Left hindlimb (tissue), 1 donor: ENCODE measurements at places on chromosomes 2 and 18.

DNA sequence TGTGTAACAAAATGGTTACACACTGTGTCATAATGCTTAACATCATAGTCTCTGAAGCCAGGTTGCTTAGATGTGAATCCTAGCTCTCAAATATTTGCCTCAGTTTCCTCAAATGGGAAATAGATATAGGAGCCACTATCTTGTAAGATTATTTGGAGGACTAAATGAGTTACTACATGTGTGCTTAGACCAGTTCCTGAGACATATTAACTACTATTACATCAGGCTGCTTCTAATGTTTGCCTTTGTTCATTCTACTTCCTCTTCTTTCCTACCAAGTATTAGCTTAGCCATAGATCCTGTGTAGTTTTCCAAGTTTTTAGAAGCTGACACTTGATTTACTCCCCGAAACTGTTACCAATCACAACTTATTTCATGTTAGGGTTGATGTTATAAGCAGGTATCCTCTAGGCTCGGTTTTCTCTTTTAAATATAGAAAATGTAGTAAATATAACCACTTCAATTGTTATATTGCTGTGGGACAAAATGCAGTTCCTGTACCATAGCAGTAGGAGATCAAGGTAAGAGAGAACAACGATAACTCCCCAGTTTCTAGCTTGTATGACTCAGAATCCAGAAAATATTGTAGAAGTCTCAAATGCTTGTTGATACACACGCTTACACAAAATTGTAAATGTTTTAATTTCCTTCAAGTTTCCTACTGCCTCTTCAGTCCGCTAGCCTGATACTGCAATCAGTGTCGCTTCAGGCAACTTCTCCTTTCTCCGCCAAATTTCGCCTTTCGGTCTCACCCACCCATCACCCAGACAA is 751 bp upstream of the DNAJC10 start:
- DNase-seq, result no peak

DNA sequence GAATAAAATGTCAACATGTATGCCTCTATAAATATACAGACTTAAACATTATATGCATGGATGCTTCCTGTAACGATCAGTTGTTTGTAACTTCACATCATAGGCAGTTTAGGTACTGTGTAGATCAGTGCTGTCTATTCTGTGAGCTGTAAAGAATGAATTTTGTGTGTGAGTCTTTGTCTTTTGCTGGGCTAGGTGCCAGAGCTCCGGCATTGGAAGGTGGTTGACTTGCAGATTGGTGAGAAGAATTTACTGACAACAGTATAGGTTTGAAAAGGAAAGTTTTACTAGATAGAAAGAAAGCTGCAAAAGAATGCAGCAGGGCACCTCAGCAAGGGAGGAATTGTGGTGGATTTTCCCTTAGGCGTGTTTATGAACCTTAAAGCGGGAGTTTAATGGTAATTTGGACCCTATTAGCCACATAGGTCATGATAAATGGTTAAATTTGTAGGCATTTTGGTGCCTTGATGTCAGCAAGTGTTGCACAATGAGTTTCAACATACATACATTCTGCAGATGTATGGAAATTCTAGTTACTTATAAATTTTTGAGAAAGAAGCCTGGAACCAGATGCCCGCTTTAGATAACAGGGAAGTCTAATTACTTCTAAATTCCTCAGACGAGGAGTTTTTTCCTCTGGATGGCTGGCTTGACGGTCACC is 6.7 kb upstream of the QPCT start:
- DNase-seq, result no peak

DNA sequence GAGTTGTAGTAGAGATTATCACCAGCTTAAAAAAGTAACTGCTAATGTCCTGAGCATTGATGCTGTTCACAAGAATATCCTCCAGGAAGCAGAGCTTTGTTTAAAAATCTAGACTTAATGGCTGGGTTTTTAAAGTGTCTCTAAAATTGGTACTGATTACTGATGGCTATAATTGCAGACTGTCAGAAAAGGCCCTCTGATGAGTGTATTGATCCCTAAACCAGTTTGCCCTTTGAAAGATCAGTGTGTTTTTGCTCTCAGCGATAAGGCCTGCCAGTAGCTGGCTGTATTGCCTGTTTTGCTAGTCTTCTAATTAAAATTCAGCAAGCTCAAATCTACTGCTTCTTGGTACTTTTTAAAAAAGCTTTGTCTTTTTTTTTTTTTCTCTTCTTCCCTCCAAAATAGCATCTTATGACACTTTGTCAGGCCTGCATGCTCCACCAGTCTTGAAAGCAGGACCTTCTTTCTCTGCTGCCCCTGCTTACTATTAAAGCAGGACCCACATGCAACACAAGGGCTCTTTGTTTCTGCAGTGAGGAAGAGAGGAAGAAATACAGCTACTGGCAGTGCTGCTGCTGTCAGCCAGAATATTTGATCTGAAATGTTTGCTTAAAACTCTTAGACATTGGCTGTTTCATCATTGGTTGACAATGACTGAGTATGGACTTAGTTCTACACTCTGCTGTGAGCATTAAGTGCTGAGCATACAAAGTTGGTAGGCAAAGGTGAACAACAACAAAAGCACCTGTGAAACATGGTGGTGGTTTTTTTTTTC is 1.8 kb downstream of the SEC11C start:
- no peak for DNase-seq

GRCh38 chr18:77165503-77166188 is 33.1 kb upstream of the MBP start:
- peak; percentile 71 for DNase-seq

- peak; percentile 66 for DNase-seq
Measured at GRCh38 chr2:68943581-68944568, 8.8 kb downstream of the GKN2 start.

DNA sequence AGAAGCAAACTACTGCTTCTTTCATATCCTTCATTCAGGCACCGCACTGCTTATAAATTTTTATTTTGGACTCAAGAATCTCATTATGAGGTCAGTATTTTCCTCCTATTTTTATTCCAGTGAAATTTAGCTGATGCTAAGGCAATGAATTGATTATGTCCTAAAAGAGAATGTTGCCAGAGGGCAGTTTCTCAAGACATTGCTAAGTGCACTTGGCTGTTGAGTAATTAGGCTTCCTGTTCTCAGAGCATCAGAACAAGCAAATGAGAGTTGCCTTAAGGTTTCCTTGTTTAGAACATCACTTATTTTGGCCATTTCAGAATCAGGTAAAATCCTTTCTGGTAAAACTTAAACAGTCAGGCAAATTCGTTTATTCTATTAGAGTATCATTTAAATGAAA is 548.6 kb upstream of the ZEB2 start:
- no peak for DNase-seq

DNA sequence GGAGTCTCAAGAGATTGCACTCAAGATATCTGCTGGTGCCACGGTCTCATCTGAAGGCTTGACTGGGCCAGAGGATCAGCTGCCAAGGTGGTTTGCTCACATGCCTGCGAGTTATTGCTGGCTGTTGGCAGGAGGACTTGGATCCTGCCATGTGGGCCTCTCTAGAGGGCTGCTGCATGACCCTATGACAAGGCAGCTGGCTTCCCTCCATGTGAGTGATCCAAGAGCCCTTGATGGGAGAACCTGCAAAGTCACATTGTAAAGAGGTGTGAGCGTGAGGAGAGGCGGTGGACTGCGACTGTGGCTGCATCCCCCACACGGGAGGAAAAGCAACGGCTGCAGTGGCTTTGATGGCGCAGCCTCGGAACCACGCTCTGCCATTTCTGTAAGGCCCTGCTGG is 4.0 kb upstream of the ALLC start:
- DNase-seq, result no peak

GRCh38 chr2:127604986-127605385 is 41.0 kb upstream of the GPR17 start:
- DNase-seq, result no peak

DNA sequence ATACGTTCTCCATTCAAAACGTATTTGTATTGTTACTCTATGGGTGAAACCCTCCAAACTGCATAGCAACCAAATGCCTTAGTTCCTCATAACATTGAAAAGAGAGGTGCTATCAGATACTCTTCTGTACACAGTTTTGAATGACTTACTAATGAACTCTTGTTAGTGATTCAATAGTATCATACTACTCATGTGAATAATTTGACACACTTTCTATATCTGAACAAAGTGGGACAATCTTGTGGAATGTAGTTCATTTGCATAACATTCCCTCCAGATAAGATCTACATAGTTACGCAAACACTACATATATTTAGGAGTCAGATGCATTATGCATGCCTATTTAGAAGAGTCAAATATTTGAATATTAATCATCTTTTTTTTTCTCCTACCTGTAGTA is 232.0 kb upstream of the NRXN1 start:
- DNase-seq, result no peak

- no peak for DNase-seq
Measured at GRCh38 chr2:159912580-159912979, 114.6 kb upstream of the CD302 start.

DNA sequence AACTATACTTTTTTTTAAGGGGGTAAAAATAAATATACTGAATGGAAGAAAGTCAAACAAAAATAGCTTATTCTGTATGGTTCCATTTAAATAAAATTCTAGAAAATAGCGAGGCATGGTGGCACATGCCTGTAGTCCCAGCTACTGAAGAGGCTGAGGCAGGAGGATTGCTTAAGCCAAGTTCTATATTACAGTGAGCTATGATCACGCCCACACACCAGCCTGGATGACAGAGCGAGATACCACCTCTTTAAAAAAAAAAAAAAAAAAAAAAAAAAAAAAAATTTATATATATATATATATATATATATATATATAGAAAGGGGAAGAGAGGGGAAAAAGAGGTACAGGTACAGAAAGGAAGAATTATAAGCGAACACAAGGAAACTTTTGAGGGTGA is 77.7 kb downstream of the MEMO1 start:
- no peak for DNase-seq

DNA sequence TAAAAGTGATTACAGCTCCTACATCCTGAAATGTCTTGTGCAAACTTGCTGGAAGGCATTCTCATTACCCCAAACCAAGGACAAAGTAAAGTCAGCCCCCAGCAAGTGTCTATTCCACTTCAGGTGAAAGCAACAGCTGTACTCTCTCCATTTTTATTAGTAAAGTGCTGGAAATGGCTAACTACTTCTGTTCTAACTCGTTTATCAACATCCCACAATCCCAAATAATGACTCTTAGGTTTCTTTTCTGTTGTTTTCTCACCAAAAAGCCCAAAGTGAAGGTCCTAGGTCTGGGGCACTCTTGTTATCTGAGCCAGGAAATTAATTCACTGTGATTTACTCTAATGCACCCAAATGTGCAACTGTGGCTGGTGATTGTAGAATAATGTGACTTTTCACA is 105.7 kb downstream of the LRRC30 start:
- DNase-seq, result no peak

DNA sequence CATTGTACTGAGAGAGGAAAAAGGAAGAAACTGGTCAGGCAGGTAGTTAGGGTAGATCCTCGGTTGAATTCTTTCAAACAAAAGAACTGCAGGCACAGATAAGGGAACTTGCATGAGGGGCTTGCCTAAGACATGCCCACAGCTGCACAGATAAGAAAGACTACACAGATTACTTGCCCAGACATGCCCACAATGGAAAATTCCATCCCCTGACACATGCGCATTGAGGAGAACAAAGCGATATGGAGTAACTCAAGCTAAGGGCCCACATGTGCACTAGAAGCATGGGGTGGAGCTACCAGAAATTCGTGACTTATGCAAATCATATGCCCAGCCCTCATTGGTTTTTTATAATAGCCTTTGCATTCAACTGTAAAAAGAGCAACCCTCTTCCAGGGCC is 181.3 kb upstream of the ZNF521 start:
- DNase-seq, result no peak

DNA sequence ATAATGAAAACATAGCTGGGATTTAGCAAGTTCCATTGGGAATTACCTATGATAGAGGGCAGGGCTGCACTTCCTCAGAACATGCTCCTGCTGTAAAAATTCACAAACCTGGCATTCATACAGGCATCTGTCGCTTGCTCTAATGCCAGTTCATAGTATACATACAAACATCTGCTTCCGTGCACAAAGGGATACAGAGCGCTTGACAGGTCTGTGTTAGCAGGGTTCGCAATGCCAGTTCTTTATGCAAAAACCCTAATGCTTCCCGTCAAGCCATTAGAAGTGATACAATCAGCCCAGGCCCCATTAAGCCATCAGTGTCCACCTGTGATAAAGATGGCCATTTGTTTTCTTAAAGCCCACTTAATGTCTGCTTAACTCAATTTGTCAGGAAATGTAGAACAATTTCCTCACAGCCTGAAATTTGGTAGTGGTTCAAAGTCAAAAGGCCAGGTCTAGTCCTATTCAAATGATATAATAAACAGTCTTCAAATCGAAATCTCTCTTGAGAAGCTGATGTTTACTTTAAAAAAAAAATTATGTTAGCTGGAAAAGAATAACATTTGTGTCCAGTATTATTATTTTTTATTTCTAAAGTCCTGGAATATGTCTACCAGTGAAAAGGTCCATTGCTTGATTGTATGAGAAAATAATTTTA is 556.3 kb downstream of the ARHGAP15 start:
- peak; percentile 37 for DNase-seq

DNA sequence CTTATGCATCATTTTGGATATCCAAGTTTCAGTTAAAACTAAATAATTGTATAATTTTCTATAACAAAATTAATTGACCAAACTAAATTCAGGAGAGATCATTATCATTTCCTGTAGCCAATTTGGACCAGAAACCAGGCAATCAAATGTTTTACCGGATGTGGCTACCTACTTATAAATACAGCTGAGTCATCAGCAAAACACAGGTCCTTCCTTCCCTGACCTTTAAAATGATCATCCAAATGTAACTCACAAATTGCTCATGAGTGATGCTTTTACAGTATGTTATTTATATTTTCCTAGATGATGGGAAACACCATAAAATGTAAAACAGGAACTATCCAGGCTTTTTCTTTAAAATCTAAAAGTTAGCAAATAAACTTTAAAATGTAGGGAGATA is 133.7 kb downstream of the CBLN2 start:
- no peak for DNase-seq

DNA sequence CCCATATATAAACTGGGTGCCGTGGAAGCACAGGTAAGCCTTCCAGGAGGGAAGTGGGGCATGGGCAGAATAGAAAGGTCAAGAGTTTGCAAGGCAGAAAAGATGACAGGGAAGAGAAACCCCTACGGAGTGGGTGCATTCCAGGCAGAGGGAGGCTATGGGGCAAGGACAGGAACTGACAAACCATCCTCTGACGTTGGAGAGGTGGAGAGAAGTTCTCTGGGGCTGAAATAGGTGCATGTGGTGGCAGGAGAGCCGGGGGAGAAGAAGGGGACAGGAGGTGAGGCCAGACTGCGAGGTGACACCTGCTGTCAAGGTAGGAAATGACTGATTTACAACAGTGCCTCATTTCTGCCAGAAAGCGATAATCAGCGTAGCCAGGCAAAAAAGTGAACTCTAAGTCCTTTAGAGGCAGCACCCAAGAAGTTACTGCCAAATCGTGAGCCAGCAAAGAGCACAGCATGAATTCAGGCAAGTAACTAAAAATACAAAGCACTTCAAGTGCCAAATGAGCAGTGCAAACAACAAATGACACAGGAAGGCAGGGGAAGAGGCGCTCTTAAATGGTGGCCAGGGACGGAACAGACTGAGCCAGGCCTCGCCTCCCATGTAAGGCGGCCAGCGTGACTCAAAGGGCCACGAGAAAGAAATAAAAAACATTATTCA is 113.3 kb upstream of the ACVR1C start:
- DNase-seq, result no peak

GRCh38 chr18:50719471-50720324 is 100.1 kb downstream of the MRO start:
- DNase-seq, result no peak
